ENCODE measurements at places on chromosomes 1 and 21.

GRCh38 chr21:32312326-32312725 lies 13.7 kb downstream of the MRAP start:
- no peak for DNase-seq

- no peak for DNase-seq
Measured at GRCh38 chr1:156394082-156394481, 25.1 kb downstream of the RHBG start.

GRCh38 chr1:212205843-212206242 lies 79.4 kb upstream of the PPP2R5A start:
- DNase-seq: no peak

GRCh38 chr1:212819726-212820125 lies 27.7 kb downstream of the SPATA45 start:
- no peak for DNase-seq

DNA sequence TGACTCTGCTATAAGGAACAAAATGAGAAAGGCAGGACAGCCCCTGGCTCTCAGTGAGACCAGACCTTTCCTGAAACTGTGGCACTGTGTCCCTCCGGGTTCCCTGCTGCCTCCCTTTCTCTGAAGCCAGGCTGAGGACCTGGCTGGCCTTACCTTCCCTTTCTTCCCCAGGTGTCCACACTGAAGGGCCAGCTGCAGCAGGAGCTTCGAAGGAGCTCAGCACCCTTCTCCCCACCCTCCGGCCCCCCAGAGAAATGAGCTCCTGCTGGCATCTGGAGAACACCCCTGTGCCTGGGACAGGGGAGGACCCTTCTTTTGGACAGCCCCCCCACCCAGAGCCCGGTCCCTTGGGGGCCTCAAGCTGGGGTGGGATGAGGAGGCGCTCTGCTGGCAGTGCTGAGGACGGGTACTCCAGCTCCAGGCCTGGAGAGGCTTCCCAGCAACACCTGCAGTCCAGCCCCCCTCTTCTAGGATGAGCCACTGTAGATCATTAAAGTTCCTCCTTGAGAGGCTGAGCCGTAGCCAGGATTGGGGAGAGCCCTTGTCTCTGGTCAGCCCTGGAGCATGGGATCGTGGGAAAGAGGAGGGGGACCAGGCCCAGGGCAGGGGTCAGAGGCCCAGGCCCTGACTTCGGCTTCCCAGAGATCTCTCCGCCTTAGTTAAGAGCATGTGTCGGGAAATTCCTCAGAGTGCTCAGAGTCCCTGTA lies 8.1 kb downstream of the MFAP2 start:
- DNase-seq: no peak

DNA sequence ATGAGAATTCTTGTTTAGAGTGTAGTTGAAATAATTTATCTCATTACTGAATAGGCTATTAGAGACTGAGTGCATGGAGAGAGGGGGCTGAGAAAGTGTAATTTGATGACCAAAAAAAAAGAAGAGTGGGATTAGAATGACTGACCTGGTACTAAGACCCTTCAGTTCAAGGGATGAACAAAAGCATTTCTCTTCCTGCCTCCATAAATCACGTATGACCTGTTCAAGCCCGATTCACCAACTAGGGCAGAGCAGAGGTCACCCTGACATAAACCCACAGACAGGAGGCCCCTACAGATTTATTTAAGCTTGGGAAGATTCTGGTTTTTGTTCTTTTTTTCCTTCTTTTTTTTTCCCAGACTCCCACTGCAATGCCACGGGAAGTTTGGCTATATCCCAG lies 123.7 kb upstream of the COP1 start:
- no peak for DNase-seq

DNA sequence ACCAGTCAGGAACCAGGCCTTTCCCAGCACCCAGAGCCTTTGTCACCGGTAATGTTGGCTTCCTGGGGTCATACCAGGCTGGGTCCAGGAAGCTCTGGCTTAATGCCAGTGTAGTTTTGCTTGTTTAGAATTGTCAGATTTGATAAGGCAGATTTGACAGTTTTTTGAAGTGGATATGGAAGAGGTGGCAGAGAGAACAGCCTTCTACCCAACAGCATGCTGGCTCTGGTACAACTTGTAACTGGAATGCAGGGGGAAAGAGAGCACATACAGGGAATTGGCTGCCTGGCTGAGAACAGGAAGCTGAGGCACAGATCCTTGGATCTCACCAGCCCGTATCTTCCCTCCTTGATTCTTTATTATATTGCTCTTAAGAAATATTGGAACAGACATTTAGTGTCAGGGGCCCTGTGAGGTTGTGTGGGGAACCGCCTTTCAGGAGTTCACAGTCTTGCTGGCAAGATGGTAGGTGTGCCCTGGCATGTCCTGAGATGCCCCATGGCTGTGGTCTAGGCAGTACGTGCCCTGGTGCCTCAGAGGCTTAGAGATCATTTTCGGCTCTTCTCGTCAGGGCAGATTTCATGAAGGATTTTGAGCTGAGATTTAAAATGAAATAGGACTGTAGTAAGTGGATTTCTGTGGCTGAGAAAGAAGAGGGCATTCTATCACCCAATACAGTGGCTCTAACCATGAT lies 227.0 kb downstream of the PBX1 start:
- DNase-seq: no peak

- no peak for DNase-seq
Measured at GRCh38 chr1:4128616-4129015, 228.5 kb upstream of the C1orf174 start.

- DNase-seq: no peak
Measured at GRCh38 chr1:19429611-19430010, 55.7 kb downstream of the CAPZB start.

DNA sequence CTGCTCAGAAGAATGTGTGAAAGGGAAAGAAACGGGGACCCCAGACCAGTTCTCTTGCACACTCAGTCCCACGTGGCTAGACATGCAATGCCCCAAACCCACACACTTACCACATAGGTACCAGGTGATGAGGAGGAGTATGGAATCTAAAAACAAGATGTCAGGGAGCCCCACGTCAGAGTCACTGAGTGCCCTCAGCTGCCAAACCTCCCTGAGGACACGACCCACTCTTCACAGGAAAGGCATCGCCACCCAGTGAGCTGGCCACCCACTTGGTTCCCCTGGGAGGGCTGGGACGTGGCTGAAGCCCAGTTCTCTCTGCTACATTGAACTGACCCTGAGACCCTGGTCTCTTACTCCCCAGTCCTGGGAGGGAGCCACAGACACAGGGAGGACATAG lies 41.4 kb downstream of the MRPL37 start:
- DNase-seq: no peak

DNA sequence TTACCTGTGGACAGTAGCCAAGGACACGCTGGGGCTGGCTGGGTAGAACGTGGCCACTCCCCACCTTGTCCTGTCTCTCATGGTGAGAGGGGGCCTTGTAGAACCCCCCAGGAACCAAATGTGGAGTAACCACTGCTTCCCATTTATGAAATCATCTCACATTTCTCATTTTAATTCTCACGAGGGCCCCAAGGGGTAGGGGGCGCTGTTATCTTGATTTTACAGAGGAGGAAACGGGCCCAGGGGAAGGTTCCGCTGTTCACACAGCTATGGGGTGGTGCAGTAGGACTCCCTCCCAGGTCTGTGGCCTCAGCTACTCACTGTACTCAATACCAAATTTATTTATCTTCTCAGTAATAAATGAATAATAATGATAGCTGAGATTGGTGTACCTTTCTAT lies 5.5 kb downstream of the SMPDL3B start:
- peak; percentile 51 for DNase-seq

DNA sequence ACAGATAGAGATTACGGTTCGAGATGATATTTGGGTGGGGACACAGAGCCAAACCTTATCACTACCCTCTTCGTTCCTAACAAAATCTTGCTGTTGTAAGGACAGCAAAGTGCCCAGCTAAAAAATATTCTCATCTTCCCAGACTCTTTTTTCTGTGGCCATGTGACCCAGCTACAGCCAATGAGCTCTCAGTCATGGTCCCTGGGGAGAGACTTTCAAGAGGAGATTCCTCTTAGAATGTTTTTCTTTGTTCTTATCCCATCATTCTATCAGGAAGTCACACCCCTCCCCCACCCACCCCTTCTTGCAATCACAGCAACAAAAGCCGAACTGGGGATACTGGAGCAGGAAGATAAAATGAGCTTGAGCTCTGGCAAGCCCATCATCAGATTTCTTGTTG lies 247.1 kb downstream of the CHRM3 start:
- no peak for DNase-seq

DNA sequence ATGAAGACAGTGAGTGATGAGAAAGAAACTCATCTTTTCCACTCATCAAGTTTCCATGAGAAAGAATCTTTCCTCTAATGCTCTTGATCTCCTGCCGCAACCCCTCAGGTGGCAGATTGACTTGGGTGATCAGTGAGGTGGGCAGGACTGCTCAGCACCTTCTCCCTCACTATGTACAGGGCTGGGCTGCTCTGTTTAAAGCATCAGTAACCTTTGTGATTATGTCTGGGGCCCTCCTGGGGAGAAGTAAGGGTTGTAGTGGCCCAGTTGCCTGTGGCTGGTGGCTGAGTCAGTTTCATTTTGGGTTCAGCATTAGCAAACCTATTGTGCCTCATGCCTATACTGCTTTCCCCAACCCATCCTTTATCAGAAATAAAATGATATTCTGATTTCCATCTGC lies 366.0 kb downstream of the TTLL7 start:
- no peak for DNase-seq

DNA sequence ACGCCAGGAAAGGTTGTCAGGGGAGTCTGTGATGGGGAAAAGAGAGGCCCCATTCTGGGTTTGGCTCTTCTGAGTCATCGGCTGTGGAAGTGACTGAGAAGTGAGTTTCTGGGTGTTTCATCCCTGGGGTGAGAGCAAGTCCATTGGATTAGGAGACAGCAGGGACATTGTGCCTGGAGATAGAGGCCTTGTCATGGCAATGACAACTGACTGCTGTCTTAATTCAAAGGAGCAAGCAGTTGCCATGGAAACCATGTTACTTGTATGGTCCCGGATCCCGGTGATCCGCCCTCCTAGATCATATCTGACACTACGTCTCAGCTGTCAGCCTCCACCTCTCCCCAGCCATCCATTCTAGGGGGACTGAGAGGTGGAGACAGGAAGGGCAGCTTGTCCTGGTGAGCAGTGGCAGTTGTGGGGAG lies 34.4 kb downstream of the KIAA0040 start:
- no peak for DNase-seq

DNA sequence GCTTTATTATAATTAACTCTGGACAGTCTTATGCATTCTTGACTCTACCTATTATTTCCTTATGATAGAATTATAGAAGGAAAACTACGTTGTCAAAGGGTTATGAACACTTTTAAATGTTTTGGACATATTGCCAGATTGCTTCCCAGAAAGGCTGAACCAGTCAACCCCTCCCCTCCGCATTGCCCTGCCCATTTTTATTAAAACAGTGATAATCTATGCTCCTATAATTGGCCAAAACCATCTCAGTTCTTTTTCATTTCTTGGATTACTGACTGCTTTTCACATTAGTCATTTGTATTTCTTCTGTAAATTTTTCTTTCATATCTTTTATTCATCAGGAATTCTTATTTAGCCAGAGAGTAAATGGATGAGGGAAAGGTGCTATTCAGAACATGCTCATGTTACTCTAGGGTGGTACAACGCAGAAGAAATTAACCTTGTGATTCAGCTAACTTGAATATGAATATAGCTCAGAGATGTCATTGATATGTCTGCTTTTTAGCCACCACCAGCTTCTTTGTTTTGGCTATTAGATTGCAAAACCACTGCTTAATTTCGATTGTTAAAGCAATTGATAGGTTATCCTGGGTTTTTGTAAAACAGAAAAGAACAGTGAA lies 32.1 kb downstream of the KDM1A start:
- DNase-seq: no peak

GRCh38 chr1:15207031-15207828 lies 39.8 kb upstream of the FHAD1 start:
- DNase-seq: no peak

- peak; percentile 60 for DNase-seq
Measured at GRCh38 chr1:26035959-26036755, 9.8 kb downstream of the SLC30A2 start.

GRCh38 chr1:158118713-158119402 lies 61.8 kb upstream of the CD1D start:
- DNase-seq: no peak

DNA sequence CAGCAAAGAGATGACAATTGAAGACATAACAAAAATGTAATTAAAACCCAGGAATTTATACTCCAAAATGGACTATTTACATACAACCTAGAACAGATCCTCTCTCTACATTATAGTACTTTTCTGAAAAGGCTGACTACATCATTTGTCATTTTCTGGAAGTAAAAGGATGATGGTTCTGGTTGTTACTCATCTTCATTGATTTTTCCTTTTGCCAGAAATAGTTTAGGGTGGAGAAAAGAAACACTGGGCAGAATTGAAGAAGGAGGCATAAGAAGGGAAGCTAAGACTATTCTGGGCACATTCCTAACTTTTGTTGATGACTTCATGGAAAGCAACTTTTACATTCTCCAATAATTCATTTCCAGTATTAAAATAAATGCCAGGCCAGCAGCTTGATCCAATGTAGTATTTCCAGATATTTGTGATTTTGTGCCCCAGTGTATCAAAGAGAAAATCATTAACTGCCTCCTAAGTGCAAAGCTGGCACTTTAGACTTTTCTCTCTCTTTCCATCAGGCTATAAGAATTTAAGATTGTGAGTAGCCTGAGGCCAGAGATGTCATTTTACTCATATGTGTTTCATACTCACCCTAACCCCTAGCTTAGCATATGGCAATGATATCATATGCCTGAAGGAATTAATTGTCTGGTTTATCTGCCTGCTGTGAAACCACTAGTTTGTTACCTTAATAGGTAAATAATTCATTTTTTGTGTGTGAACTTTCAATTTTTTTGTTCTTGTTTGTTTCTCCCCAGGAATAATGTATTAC lies 369.5 kb upstream of the LYPLAL1 start:
- no peak for DNase-seq

- no peak for DNase-seq
Measured at GRCh38 chr1:159829273-159829634, 2.6 kb downstream of the SLAMF8 start.

- DNase-seq: no peak
Measured at GRCh38 chr1:224637515-224637914, 21.4 kb downstream of the CNIH3 start.

DNA sequence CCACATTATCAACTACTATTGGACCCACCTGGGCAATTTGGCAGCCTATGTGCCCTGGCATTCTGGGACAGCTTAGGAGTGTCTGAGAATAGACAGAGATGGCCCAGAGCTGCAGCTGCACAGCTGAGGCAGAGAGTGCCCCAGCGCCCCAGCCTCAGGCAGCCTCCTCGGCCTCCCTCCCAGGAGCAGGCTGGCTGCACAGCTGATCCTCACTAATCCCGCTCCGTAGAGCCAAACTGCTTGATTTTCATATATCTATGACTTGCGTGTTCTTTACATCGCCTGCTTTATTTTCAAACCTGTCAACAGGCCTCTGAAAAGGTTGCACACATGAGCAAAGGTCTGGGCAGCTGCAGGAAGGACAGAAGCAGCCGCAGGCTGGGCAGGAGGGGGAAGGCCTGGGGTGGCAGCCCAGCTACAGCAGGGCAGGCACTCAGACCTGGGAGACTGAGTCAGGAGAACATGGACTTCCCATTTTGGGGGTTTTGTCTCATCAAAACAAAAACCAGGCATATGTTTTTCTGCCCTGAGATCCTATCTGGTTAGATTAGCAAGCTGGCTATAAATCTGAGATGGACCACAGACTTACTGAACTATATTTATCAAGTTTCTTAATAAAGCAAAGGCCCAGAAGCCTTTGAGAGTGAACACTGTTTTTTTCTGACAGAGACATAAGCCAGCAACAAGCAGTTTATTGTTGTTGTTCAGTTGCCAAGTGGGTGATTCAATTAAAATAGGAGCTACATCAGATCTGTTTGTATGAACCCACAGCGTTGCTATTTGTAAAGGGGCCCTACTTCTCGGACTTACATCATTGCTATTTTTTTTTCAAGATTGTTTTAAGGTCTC lies 301.8 kb upstream of the DUSP10 start:
- no peak for DNase-seq

Data from activated gamma-delta T cell treated with anti-CD3 and anti-CD28 coated beads, Interleukin-2, amount 50 U/mL, for 16 hours (primary cell).